ENCODE measurements at places on chromosomes 7 and 10.

GRCh38 chr10:947051-947450 is 15.5 kb upstream of the LARP4B start:
- DNase-seq, result no peak

GRCh38 chr7:132768099-132768498 is 191.8 kb upstream of the PLXNA4 start:
- no peak for DNase-seq

GRCh38 chr7:151624246-151624928 is 104.7 kb upstream of the RHEB start:
- no peak for DNase-seq

- DNase-seq, result no peak
Observed at GRCh38 chr7:42493436-42494198, 256.6 kb upstream of the GLI3 start.

DNA sequence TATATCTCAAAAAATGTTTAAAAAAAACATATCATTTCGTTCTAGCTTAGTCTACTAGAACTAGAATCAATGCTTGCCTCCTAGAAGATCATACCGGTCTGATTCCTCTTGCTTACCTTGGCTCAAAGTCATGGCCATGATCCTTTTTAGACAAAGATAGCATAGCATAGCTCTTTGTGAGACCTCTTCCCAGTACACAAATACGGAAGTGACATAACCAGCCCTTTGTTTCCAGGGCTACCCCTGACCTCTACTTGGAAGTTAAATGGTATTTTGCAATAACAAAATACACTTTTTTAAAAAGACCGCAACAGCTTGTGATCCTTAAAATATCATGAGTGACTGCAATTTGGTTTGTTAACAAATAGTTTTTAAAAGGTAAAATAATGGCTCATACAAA is 130.7 kb upstream of the NOBOX start:
- DNase-seq, result no peak

- DNase-seq, result no peak
Observed at GRCh38 chr10:74738052-74738451, 88.3 kb upstream of the KAT6B start.

DNA sequence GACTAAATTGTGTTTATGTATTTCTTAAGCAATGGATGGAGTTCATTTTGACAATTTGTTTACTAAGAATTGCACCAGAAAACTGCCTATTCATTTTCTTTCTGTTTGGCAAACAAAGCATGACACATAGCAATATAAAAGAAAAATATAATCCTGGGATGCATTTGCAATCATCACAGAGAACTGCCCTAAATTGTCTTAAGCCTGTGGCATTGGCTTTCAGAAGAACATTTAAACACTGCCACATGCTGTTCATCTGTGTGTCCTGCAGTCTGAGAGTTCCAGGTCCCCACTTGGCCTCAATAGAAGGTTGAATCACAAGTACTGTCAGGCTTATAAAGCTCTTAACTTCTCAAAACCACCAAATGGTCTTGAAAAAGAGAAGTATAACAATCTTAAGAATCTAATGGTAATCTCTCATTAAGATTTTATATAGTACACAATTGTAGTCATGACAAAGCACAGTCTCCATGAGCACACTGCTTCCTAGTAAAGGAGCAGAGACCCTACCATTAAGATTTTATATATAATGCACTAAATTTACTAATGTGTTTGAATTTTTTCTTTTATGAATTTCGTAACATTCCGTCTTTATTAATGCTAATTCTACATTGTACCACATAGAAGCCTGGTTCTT is 29.9 kb downstream of the RNLS start:
- no peak for DNase-seq

DNA sequence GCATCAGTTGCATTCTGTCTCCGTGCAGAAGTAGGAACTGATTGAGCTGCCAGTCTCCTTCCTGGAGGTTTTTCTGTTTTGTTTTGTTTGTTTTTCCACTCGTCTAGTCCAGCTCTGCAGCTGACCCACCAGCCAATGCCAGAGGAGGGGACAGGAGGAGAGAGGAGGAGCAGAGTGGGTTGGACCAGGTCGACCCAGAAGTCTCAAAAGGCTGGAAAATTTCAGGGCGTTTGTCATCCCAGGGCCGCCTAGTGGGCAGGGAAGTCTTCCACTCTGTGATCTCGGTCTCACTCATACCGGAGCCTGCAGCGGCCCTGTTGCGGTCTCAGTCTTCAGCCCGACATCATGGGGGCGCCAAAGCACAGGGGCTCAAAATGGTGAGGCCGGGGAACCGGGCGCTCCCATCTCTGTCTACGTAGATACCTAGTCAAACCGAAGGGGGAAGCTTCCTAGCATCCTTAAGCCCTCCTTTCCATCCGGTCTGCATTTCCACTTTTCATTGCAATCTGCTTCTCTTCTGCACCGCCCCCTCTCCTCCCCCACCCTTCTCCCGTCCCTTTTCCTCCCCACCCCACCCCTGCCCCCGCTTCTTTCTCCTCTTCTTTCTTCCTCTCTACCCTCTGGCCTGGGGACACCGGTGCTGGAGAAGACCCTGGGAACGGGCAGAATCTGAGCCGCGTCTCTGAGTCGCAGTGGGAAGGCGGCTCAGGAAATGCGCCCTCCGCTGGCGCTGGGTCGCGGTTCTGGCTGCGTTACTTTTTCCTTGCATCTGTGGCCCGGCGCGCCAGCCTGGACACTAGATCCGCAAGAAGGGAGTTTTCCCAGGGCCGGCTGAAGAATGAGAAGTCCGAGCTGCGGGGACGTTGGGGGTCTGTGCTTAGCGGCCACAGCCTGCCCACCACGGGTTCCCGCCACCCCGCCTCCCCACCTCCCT is 16.2 kb upstream of the PAX2 start:
- DNase-seq, result no peak

DNA sequence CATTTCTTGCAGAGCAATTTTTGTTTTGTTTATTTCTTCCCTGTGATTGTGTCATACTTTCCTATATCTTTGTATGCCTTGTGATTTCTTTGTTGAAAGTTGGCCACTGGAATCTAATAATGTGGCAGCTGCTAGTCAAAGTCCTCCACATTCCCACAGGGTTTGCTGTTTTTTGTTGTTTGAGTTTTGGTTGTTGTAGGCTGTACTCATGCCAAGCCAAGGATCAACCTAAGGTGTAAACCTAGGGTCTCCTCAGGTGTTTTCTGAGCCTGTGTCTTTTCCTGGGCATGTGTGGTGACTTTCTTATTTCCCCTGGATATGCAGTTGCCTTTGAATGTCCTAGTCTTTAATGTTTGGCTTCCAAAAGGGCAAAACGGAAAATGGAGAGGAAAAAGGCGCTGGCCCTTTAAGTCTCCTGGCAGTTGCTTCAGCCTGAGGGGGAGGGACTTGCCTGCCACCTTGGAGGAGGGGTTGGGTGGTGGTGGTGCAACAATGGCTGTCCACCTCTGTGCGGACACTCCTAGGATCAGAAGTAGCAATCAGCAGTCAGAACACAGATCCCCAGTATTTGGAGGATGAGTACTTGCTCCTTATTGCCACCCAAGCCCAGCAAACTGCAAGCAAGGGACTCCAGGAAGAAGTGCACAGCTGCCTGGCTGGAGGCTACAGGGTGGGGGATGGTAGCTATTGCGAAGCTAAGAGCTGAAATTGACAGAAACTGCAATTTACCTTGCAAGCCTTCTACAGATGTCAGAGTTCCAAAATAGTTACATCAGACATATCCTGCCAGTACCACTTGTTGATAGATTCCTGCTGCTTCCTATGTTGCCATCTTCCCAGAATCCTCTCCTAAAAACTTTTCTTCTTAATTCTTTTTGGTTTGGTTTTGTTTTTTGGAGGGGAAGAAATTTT is 5.6 kb upstream of the ZNF518A start:
- DNase-seq, result no peak

DNA sequence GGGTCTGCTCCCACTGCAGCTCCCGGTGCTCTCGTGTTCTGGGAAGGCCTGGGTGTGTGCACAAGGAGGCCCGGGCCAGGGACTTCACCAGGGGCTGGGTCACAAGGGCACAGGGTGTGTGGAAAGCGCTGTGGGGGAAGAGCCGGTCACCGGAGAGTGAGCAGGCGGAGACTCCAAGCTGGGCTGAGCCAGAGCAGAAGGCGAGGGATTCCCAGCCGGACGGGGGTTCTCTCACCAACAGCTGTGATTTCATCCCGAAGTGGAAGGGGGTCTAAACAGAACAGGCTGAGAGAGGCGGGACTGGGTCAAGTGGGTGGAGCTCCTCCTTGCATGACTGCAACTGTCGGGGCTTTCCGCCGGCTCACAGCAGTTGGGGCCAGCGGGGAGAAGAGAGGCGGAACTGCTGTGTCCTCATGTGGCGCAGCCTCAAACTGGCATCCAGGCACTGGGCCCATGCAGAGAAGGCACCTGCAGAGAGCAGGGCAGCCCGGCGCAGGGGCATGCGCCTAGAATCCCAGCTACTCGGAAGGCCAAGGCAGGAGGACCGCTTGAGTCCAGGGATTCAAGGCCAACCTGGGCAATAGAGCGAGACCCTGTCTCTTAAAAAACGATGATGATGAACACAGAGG is 7.6 kb upstream of the ORAI2 start:
- peak; percentile 74 for DNase-seq

DNA sequence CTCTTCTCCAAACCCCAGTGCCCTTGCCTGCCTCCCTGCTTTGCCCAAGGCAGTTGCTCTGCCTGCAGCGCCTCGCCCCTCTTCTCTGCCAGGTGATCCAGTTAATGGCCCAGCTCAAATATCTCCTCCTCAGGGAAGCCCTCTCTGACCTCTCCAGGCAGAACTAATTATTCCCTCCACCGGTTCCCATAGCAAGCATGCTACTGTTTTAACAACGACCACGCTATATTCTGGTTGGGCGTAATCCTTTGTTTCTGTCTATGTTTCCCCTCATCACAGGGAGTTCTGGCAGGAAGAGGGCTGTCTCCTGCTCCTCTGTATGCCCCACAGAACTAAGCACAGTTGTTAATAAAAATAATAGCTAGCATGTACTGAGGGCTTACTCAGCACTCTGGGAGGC is 36.8 kb upstream of the R3HCC1L start:
- DNase-seq, result no peak

- no peak for DNase-seq
Observed at GRCh38 chr10:112700215-112700671, 249.8 kb upstream of the TCF7L2 start.

DNA sequence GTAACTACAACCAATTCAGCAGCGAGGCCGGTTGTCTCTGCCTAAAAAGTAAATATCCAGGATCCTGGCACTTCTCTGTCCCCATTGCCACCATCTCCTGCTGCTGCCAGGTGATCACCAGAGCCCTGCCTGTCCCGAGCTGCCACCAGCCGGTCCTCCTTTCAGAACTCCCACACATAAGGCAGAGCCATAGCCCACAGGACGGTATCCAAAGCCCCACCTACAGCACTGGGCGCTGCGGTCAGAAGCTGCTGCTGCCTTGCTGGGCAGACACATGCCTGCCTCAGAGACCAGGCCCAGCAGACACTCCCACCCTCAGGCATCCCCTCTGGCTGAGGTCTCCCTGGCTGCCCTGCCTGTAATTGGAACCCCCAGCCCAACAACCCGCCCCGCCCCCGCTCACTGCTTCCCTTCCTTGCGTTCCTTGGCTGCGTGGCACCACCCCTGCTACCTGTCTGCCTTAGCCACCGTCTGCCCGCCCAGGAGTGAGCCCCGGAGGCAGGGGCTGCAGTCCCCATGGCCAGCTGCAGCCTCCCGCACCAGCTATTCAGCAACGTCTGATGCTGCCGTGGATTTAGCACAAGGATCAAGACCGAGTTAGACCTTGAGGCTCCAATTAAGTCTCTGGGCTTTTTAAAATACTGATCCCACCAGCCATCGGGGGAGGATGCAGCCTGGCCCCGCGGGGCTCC is 100.7 kb downstream of the CYTH3 start:
- DNase-seq, result no peak

DNA sequence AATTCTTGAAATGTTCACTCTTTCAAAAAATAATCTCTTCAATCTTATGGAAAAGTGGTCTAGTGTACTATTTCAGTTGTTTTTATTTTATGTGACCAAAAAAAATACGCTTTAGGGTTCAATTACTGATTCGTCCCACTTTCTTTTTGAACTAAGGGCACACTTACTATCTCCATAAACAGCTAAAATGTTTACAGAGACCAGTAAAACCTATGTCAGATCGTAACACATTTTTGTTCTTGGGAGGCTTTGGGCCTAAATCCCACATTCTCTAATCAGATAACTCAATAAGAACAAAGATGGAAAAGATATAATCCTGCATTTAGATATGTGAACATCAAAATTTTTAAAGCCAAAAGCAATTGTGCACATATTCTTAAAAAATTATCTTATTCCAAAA is 29.8 kb upstream of the EPC1 start:
- no peak for DNase-seq

DNA sequence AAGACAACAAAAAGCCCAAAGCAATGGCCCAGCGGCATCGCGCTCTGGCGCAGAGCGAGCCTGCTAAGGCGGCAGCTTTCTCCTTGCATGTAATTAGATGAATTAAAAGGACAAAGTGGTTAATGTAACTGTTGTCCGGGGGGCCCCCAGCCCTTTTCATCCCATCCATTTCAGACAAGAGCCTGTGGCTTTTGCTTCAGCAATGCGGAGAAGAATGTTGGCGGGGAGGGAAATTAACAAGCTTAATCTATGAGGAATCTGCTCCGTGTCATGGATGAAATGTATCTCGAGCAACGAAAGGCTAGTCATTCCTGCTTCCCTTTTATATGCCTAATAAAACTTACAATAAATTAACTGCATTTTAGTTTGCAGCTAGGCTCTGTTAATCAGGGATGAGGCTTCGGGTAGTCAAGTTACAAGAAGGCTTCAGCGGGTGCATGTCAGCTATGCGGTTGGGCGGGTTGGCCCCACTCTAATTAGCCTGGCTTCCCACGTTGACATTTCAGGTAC is 203.3 kb downstream of the BUB3 start:
- no peak for DNase-seq

GRCh38 chr7:10181996-10182395 is 791.7 kb upstream of the PHF14 start:
- no peak for DNase-seq

- DNase-seq, result no peak
Observed at GRCh38 chr10:558364-558763, 131.1 kb downstream of the DIP2C start.

GRCh38 chr7:1566687-1567048 is 3.2 kb downstream of the PSMG3 start:
- no peak for DNase-seq

- no peak for DNase-seq
Observed at GRCh38 chr10:130864961-130865818, 446.3 kb downstream of the TCERG1L start.

DNA sequence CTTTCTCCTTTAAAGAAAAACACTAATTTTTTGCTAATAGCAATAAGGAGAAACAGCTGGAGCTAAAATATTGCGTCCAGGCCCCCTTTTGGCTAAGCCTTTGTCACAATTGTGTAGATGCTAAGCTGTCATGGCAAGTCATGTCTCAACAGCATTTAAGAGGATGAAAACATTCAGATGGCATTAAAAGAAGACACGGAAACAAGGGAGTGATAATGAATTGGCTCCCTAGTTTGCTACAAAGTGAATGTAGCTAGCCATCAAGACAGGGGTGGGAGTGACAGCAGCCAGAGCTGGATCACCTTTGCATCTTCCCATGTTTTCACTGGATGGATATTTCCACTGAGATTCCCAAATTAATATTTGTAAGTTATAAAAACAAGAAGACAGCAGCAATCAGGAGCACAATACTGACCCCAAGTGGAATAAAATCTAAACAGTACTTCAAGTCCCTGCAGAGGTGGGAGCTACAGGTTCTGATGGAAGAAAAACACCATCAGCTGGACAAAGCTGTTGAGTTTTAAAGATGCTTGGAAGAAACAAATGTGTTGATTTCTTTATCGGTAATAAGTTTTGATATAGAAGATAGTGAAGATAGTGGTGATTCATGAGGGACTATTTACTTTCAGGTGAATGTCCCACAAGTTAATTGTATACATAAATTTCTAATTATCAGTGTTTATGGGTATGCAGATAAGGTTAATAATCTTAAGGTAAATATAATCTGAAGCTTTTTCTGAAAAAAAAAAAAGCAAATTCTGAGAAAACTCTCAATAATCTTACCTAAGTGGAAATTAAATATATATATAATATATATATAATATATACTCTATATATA is 129.4 kb downstream of the SLC16A9 start:
- no peak for DNase-seq

Measured in stimulated activated CD8-positive, alpha-beta memory T cell treated with anti-CD3 and anti-CD28 coated beads, Interleukin-4, amount 100 ng/mL, for 4 hours (primary cell).